ENCODE measurements at places on chromosomes 4 and X.

DNA sequence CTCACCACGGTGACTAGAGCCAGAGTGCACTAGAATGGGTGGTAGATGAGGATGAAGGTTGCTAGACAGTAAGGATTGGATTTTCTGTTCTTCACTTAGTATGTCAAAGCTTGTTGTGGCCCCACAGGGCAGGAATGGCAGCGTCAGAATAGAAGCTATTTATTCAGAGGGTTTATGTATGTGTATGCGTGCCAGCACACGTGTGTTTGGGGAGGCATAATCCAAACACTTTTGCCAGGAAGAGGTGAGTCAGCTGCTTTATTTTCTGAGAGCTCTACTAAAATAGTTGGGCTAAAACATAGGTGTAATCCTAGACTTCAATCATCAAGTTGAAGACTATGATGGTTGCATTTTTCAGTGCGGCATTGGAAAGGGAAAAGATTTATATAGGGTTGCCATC is 1.2 kb upstream of the MAGEE2 start:
- DNase-seq = no peak

- DNase-seq = peak; percentile 37
These were observed at the start of gene LEF1 for GRCh38 chr4:108168671-108169523. LEF1 (minus strand) TSS chr4:108168932; CDS start chr4:108167767, 1,165 bp downstream.

DNA sequence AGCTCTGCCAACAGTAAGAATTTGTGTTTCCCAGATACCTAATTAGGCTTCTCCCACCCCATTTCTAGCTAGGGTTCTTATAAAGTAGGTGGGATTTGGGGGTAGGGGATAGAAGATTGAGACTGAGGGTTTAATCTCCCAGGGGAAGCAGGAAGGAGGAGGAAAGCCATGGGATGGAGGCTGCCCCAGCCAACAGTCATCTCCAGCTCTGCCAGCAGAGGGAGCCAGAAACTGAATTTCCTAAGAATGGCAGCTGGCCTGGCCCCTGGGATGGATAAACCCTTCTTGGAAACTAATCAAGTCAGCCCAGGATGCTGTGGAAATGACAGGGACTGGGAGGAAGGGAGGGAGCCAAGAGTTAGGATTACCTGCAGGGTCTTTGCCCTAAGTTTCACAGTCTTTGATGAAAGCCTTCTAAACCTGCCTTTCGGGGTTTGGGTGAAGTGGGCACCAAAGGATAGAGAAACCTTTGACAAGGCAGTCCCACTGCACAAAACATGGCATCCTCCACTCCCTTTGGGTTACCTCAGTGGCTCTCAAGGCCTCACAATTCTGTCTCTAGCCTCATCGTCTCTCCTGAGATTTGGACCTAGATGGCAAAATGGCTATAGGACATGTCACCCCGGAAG is 6.7 kb upstream of the ERCC6L start:
- no peak for DNase-seq

GRCh38 chr4:73080789-73081188 is 11.3 kb upstream of the COX18 start:
- DNase-seq = no peak

- DNase-seq = no peak
These were observed 788.9 kb downstream of the RPA4 start for GRCh38 chrX:97672608-97673007.

DNA sequence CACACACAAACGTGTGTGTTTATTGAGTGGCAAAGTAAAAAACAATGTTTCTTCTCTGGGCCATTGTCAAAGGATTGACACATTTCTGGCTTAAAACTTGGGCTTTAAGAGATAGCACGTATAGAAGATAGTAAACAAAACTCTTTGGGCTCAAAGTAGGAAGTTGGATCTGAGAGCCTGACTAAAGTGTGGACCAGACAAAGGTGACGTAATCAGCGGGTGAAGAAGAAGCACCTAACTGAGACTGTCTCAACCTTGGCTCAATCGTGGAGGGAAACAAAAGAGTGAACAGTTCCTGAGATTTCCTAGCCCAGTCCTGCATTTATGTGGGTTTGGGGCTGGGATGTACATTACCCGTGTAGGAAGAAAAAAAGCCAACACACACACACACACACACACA is 13.7 kb downstream of the PFKFB1 start:
- no peak for DNase-seq

- no peak for DNase-seq
These were observed 124.3 kb downstream of the ANTXR2 start for GRCh38 chr4:79948739-79949138.

DNA sequence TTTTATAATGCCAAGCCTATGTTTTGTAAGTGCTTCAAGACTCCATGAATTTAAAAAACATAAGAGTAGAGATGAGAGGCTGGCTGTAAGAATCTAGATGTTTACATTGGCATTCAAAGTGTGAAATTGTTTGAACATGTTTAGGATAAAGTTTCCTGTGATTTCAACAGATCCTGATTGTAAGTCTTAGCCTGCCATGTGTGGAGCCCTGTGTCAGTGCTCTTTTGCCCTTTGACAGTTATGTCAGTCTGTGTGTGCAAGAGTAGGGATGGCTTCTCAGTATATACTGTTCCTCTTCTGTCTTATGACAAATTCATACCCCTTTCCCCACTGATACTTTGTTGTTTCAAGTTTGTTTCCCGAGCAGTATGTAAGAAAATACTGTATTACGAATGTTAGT is 68.2 kb downstream of the USP9X start:
- DNase-seq = no peak

DNA sequence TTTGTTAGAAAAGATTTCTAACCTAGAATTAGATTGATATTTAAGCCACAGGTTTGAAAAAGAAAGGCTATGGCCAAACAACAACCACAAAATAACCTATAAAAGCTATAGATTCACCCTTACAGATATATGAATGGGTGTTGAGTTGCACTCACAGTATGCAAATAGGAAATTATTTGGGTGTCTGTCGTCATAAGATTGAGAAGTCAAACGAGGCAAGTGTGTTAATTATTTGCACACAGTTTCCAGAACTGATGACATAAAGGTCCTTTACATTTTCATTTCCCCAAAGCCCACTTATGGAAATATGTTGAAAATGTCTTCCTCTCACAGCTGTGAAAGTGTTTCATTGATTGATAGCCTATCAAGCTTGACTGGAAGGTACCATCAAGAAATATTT is 101.2 kb upstream of the CXCL13 start:
- no peak for DNase-seq

- DNase-seq = no peak
These were observed 61.5 kb downstream of the TMEM131L start for GRCh38 chr4:153527690-153528089.

DNA sequence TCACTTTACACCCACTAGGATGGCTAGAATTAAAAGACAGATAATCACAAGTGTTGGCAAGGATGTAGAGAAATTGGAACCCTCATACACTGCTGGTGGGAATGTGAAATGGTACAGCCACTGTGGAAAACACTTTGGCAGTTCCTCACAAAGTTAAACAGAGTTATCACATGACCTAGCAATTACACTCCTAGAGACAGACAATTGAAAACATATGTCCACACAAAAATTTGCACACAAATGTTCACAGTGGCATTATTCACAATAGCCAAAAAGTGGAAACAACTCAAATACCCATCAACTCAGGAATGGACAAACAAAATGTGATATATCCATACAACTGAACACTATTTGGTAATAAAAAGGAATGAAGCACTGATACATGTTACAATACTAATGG is 5.7 kb downstream of the ZNF280C start:
- DNase-seq = no peak

GRCh38 chr4:173490817-173491528 is 39.1 kb downstream of the HAND2 start:
- no peak for DNase-seq

DNA sequence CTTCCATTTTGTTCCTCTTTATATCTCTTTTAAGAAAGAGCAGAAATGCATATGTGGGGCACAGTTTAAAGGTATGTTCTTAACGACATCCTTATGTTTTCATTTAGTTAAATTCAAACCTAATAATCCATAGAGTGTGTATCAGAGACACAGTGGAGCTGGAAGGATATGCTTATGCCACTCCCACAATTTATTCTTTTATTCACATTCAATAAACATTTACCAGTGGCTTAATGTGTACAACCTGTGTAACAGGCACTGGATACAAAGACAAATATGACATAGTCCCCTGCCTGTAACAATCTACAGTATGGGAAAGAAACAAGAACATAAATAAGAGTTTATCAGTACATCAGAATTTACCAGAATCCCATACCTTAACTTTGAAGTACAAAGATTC is 22.4 kb upstream of the CORIN start:
- DNase-seq = no peak

DNA sequence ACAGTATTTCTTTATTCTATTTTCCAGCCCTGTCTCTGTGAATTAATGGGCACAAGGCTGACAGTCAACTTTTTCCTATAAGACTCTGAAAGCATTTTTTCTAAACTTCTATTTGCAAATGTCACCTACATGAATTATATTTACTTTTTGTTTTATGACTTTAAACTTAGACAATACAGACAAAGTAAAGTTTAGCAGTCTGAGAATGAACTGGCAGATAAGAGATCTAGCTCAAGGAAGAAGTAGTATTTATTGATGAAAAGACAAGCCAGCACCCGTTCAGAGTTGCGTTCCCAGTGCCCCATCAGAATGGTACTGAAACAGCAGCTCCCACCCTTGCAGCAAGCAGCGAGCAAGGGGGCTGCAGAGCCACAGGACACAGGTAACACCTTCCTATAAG is 148.5 kb downstream of the FAM13A start:
- no peak for DNase-seq

GRCh38 chrX:68832516-68833447 is 4.0 kb downstream of the EFNB1 start:
- DNase-seq = no peak

GRCh38 chr4:67714248-67714583 is 13.3 kb upstream of the UBA6 start:
- DNase-seq = peak; percentile 45

DNA sequence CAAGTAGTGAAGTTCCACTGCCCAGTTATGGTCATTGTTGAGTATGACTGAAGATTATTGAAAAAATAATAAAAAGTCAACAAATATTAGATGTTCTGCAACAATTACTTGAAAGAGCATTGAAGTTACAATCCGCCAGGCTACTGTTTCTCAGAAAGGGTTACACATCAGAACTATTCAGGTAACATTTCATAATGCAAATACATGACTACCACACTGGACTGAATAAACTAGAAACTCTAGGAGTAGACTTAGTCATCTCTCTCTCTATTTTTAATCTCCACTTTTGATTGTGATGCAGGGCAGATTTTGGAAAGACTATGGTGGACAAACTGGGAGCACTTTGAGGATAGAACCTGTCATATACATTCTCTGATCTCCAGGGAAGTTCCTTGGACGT is 748.2 kb upstream of the ATOH1 start:
- DNase-seq = no peak

GRCh38 chr4:4456816-4457578 is 70.1 kb downstream of the NSG1 start:
- DNase-seq = no peak

GRCh38 chrX:13654116-13654515 is 1.2 kb downstream of the TCEANC start:
- DNase-seq = no peak

- DNase-seq = no peak
These were observed 1573.5 kb upstream of the TENM3 start for GRCh38 chr4:180669680-180670079.

DNA sequence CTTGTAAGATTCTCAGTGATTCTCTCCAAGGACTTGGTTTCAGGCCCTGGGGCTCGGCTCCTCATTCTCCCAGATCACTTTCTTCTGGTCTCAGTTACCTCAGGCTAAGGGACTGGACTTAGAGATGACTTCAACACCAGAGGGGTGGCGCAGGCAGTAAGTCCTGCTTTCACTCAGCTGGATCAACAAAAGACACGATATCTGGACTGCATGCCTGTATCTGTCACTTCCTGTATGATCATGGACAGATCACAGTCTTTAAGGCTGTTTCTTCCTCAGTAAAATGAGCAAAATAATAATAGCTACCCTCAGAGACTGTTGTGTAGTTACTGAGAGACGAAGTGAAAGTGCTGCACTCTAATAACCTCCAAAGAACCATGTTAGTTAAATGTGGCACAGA is 19.5 kb upstream of the CXCR3 start:
- DNase-seq = no peak

- no peak for DNase-seq
These were observed 9.3 kb upstream of the SMIM20 start for GRCh38 chr4:25904748-25905082.

DNA sequence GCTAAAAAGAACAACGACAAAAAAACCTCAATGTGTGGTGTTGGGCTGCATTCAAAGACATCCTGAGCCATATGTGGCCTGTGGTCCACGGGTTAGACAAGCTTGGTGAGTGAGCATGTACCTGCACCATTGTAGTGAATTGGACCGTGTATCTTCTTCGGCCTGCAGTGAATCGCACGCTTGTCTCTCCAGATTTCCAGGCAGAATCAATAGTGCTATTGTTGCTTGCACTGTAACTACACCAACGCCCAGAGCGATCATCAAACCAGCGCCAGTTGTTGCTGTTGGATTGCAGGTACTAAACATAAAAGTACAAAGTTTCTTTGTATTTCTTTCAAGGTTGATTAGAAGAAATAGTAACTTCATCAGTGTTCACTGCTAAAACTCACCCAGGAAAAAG is 101.6 kb downstream of the HUWE1 start:
- no peak for DNase-seq

DNA sequence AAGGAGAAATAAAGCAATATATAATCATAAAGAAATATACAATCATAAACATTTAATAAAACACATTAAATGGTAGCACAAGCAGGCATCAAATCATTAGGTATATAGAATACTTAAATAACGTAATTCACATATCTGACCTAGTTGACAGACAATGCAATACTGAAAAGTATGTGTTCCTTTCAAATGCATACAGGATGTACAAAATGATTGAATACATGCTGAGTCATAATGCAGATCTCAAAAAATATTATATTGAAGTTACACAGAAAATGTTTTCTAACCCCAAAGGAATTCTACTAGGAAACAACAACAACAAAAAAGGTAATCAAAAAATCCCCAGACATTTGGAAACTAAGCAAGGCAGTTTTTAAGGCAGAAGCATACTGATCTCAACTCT is 1072.0 kb upstream of the INTU start:
- DNase-seq = no peak

- no peak for DNase-seq
These were observed 603.2 kb downstream of the STIM2 start for GRCh38 chr4:27463816-27464215.

- DNase-seq = no peak
These were observed 30.5 kb downstream of the RHOH start for GRCh38 chr4:40227284-40227683.

DNA sequence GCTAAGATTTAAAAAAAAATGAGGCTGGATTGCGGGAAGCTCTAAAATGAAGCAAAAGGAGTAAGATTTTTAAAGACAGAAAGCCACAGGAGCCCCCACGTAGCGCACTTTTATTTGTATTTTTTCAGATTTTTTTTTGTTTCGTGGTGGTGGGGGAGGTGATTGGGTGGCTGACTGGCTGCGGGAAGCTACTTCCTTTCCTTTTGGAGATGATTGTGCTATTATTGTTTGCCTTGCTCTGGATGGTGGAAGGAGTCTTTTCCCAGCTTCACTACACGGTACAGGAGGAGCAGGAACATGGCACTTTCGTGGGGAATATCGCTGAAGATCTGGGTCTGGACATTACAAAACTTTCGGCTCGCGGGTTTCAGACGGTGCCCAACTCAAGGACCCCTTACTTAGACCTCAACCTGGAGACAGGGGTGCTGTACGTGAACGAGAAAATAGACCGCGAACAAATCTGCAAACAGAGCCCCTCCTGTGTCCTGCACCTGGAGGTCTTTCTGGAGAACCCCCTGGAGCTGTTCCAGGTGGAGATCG is 908 bp downstream of the PCDH10 start:
- DNase-seq = no peak
